SJSA1 (cell line): ENCODE measurements at places on chromosomes 5 and 9.

GRCh38 chr9:2570615-2571479, 50.7 kb upstream of the VLDLR start:
- peak; percentile 75 for DNase-seq

DNA sequence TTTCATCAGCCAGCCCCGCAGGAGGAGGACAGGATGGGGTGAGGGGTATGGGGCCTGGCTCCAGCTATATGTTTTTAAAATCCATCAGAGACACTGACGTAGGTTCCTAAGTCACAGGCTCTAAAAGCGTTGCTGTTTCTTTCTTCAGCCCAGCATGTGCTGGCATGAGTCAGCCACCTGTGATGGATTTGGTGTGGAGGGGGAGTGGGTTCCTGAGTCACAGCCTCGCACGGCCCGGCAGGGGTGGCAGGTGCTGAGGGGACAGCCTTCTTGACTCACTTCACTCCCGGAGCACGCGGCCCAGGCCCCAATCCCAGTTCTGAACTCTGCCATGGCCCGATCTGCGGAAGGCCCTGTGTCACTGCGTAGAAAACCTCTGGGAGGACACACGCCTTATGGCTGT, 38.8 kb upstream of the RPL26L1 start:
- DNase-seq, result peak; percentile 54

- DNase-seq, result no peak
Measured at GRCh38 chr5:13179407-13180087, 764.9 kb downstream of the DNAH5 start.

GRCh38 chr9:97721396-97721795, 24.3 kb upstream of the XPA start:
- DNase-seq, result no peak

DNA sequence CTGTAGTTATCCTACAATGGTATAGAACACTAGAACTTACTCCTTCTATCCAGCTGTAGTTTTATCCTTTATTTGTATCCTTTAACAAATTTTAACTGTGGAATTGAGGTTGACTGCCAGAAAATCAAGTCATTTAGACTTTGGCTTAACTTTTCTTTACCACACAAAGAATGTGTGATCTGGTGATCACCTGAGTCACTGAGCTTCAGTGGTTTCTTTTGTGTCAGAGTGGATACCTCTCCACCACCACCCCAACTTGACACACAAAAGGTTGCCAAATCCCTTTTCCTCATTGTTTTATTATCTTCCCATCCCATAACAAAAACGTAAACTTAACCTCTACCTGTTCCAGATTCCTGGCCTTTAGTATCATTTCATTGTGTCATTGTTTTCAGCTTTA, 5.5 kb downstream of the OTULIN start:
- DNase-seq, result no peak

DNA sequence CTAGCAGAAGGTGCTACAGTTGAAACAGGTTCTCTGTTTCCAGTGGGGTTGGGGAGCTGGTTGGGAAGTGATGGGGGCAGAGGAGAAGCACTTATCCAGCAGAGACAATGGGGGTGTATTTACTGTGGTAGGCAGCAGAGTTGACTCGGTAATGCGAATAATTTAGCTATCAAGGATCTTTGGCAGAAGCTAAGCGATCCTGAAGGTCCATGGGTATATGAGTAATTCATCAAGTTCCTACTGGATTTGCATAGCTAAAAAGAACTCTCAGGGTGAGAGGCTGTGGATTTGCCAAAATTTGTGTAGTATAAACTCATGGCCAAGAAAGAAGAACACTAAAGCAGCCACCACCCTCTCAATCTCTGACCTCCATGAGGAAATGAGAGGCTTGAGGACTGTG, 61.2 kb upstream of the EGFLAM start:
- no peak for DNase-seq

DNA sequence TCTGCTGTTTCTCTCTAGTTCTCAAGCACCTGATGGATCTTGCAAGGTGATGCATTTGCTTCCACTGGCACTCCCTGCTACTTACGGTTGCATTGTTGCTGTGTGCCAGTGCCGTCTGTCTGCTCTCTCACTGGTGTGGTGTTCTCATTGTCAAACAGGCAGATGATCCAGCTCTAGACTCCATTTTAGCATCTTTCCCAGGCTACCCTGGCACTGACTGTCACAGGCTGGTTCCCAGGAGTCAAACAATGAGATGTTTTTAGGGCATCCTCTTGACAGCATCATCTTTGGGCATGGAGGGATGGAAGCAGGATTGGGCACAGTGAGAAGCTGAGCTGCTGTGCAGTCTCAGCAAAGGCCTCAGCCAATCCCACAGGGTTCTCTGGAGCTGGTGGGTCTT, 12.9 kb downstream of the MTRR start:
- no peak for DNase-seq

GRCh38 chr9:99199938-99200539, 21.7 kb downstream of the ALG2 start:
- no peak for DNase-seq

DNA sequence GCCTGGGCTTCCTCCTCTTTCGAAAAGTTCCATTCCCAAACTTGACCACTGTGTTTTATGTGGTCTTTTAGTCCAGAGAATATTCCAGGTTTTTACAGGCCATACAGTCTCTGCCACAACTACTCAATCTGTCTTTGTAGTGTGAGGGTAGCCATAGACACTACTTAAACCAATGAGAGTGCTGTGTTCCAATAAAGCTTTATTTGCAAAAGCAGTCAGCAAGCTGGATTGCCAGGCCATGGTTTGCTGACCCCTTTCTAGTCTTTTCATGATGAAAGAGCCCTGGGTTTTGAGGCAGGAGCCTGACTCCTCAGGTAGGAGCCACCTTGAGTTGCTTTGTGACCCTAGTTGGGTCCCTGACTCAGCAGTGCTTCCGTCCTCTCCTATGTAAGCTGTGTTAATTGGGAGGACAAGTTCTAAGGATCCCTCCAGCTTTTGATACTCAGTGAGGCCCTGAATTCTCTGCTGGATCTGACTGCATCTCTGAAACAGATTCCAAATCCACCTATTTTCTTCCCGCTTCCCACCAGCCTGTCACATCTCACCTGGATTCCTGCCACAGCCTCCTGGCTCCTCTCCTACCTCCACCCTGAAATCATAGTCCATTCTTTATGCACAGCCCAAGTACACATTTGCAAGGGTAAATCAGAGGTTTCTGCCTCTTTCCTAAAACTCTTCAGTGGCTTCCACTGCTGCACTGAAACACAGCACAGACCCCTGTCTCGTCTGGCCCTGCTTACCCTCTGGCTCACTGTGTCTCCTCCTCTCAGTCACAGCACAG, 13.5 kb downstream of the GALNT10 start:
- DNase-seq, result no peak

GRCh38 chr5:10679336-10679988, 81.6 kb downstream of the DAP start:
- no peak for DNase-seq

DNA sequence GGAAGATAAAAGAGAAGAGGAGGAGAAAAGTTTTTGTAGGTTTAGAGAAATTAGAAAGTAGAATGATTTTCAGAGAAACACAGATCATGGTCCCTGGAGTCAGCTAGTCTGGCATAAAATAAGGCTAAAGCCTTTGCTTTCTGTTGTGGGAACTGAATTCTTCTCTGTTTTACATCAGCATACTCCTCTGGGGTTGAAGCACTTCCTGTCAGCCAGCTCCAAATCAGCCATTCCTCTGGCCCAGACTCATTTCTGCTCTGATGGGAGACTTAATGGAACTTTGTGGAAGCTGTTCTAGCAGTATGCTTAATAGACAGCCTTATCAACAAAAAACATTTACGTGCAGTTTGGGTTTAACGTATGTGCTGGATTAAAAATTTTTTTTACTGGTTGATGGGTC, 143.2 kb downstream of the HMHB1 start:
- no peak for DNase-seq

GRCh38 chr5:135222171-135222681, 176.8 kb downstream of the MACROH2A1 start:
- DNase-seq, result peak; percentile 42

- DNase-seq, result no peak
Measured at GRCh38 chr9:29348999-29349398, 1775.7 kb upstream of the C9orf72 start.

DNA sequence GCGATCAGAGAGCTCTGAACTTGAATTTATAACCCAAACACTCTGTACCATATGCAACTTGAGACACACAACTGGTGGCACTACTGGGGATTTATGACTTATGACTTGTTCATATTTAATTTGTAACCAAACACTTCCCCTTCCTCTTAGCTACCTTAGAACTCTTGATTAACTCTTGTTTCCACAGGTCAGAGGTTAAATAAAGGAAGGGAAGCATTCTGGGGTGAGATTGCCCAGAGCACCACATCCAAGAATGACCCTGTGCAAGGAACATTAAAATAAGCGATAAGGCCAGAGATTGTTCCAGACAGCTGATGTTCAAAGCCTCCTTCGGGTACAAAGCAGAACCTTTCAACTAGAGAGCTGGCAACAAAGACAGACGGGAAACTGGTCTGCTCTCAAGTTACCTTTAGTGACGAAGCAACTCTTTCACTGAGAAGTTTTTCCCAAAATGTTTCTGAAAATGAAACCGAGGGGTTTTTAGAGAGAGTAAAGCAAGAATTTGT, 242.6 kb downstream of the DENND1A start:
- DNase-seq, result no peak

- no peak for DNase-seq
Measured at GRCh38 chr9:26548781-26549290, 343.8 kb downstream of the CAAP1 start.

DNA sequence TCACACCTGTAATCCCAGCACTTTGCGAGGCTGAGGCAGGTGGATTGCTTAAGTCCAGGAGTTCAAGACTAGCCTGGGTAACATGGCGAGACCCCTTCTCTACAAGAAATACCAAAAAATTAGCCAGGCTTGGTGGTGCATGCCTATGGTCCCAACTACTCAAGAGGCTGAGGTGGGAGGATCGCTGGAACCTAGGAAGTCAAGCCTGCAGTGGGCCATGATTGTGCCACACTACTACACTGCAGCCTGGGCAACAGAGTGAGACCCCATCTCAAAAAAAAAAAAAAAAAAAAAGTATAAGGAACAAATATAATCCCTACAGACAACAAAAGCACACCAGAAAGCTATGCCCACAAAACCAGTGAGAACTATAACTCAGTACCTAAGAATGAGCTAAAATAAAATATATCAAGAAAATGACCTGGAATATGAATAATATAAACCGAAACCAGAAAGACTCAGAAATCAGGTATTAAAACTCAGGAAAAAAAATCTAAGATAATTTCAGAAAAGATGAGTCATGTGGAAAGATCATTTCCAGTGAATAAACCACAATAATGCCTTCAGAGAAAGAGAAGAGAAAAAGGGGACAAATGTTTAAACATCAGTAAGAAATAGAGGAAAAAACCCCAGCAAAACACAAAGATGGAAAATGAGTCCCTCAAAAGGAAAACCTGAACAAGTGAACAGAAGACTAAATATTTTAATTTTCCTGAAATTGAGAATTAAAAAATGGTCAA, 57.4 kb downstream of the GOLPH3 start:
- DNase-seq, result no peak

- DNase-seq, result peak; percentile 69
Measured at GRCh38 chr5:149227168-149227826, 44.4 kb upstream of the AFAP1L1 start.

GRCh38 chr5:36438765-36439561, 137.3 kb upstream of the RANBP3L start:
- no peak for DNase-seq

DNA sequence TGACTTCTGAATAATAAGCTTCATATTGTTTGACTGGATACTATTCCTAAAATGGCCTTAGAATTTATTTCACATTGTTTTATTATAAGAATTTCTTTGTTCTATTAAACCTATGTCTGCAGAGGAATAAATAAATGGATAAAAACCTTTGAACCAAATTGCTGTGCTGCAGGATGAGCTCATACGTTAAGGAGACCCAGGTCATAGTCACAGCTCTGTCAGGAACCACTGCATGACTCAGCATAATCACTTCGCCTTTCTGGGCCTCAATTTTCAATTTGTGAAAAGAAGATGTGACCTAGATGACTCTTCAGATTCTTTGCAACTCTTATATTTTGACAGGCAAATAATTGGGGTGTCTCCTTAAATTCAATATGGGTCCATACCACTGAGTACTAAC, 36.7 kb upstream of the HMHB1 start:
- DNase-seq, result peak; percentile 43

DNA sequence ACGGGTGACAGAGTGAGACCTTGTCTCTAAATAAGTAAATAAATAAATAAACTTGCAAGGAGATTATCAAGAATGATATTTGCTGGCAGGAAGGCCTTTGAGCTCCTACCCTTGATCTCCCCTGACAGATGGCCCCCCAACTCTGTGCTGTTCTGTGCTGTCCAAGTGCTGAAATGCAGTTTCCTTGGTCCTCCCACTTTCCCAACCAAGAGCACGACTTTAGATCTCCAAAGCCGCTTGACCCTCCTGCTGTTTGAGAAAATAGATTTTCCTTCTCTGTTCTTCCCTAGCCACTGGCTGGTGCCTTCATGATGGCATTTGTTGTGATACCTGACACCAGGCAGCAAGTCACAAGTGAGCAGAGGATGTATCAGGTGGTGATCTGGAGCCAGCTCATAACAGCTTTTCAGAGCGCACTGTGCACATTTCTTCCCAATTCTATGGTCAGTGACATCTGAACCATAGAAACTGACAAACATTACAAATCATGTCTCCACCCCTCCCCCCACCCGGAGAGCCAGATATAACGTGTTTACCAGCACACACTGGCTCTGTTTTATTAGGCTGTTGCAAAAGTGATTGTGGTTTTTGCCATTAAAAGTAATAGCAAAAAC, 80.0 kb upstream of the PUM3 start:
- DNase-seq, result no peak

DNA sequence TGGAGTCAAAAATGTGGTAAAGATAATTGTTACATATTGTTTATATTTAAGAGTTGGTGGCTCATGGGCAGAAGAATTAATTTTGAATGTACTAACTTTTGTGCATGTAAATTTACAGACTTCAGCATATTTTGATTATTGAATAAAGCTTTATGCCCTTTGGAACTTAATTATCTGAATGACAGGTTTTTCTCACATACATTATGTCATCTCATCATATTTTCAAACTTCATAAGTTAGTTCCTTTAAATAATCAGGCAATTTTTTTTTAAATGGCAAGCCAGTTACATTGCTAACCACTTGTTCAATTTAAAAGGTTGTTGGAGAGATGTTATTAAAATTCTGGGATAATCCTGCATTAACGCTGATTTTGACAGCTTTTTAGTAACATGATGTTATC, 184.6 kb upstream of the EDIL3 start:
- no peak for DNase-seq

DNA sequence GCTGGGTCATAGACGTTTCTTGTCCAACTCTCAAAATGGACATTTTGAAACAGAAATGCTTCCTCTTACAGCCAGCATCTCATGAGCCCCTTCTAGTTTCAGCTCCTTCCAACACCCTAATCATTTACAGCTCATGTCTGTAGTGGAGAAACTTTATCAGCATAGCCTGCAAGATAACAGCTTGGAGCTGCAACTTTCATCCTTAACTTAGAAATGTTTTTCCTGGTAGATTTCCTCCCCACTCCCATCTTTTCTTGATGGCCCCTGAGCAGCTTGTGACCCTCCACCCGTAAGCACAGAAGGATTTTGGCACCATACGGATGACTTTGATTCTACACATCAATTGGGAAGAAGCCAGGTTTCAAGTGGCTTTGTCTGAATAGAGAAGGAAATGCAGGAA, 53.5 kb upstream of the TGFBR1 start:
- no peak for DNase-seq

- DNase-seq, result no peak
Measured at GRCh38 chr5:171773106-171773505, 12.5 kb upstream of the SMIM23 start.

- DNase-seq, result peak; percentile 44
Measured at GRCh38 chr5:116576053-116576713, 1.6 kb upstream of the SEMA6A start.
